HEK293T (cell line): ENCODE measurements at places on chromosomes 5 and 9.

DNA sequence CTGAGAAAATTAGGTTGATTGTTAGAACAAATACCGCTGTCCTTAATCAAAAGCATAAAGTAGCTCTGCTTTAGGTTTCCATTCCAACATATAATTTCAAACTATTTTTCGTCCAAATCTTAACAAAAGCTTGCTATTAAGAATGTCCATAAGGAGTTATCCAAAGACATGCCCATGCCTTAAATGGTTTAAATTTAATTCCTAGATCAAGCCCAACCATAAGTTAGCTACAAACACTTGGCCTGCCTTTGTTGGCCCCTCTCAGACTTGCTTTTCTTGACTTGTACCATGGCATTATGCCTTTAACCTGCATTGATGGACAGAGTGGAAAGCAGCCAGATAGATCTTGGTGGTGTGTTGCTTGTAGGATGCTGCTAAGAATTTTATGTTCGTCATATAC, 8.8 kb downstream of the GARNL3 start:
- DNase-seq: no peak

DNA sequence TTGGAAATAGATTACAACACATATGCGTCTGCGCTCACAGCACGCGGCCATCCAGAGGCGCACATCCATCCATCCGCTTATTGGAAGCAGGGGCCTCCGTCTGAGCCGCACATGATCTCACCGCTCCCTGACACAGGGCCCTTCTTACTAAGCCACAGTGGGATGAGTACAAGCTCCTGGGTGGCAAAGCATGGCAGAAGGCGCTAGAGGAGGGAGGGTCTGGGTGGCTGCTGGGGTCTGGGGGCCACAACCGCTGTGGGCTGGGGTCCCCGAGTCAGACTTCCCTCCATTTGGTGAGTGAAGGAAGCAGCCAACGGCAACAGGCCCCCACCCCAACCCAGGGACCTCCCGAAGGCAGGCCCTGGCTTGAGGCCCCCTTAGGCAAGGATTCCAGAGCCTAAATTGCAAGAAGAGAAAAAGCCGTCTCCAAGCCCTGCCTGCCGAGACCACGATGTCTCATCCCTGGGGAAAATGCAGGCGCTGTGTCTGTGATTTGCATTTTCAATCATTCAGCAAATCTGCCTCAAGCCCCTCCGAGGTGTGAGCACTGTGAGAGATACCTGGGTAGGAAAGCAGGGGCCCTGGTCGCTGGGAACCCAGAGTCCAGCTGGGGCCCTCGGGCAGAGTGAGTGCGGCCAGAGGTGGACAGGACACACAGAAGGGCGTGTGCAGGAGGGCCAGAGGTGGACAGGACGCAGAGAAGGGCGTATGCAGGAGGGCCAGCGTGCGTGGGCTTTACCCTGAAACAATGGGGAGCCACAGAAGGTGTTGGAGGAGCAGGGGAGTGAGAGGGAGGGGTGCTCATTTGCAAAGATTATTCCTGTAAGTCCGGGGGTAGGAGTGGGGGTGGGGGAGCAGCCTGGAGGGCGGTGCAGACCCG, 135.7 kb downstream of the OLFM1 start:
- no peak for DNase-seq

DNA sequence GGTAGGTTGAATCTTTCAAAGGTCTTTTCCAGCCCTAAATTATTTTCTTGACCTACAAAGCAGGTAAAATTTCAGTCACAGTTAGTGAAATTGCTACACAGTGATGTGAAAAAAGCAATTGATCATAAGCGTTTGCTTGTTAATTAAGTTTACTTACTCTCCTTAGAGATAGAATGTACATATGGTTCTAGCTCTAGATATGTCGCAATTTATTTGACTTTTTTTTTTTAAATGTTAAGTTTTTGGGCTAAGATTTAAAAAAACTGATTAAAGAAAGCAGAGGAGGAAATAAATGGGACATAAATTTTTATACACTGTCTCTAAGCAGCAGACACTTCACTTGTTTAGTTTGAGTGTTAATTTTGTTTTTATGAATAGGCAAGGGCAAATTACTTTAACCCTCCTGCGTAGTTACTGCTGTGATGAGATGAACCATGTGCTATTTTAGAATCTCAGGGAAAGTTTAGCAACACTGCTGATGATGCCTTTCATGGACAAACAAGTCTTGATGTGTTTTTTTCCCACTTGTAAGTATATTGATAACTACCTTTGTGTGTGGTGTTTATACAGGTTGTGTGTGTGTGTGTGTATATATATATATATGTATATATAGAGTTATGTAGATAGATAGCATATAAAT, 38.3 kb upstream of the FAM120AOS start:
- no peak for DNase-seq

DNA sequence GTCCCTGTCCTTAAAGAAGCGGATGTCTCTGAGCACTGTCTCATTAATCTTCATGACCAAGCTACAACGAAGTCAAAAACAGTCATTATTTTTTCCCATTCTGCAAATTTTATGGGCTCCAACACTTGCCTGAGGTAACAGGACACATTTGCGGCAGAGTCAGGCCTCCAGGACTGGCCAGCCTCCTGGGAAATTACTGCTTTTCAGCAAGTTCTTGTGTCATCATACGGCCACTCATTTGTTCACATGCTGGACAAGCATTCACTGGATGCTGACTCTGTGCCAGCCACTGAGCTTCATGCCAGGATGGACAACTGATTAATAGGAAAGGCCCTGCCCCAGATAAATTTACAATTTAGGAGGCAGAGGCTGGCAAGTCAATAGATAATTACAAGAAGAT, 305.7 kb downstream of the ACTL7B start:
- no peak for DNase-seq

GRCh38 chr5:34475249-34475966, 180.7 kb upstream of the RAI14 start:
- DNase-seq: no peak

GRCh38 chr5:22986281-22986680, 133.1 kb upstream of the CDH12 start:
- no peak for DNase-seq

DNA sequence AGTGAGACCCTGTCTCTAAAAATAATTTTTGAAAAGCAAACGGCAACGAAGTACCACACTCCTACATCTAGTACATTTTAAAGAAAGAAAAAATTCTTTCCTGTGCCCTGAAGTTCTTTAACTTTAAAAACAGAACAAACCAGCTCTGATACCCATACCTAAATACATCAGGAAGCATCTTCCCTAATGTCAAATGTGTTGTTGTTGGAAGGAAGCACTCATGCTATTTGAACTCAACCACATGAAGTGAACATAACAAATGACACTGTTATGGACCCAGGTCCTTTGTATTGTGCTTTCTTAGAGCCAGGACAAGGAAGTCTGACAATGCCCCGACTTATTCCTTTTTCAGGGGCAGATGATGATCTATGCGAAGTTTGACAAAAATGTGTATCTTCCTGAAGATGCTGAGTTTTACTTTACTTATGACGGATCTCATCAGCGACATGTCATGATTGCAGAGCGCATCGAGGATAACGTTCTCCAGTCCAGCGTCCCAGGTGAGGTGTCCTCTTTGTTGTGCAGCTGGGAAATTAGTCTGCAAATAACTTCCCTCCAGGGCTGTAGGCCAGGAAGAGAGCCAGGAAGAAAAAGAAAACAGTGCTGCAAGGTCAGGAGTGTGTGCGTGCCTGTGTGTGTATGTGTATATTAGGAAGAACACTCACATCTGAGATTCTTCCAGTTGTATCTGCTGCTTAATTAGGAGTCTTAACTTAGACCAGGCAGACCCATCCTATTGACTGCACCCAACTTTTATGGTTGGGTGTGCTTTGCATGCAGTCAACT, 123.7 kb downstream of the ARHGEF28 start:
- DNase-seq: no peak
